ENCODE measurements at places on chromosomes 2 and 18.

DNA sequence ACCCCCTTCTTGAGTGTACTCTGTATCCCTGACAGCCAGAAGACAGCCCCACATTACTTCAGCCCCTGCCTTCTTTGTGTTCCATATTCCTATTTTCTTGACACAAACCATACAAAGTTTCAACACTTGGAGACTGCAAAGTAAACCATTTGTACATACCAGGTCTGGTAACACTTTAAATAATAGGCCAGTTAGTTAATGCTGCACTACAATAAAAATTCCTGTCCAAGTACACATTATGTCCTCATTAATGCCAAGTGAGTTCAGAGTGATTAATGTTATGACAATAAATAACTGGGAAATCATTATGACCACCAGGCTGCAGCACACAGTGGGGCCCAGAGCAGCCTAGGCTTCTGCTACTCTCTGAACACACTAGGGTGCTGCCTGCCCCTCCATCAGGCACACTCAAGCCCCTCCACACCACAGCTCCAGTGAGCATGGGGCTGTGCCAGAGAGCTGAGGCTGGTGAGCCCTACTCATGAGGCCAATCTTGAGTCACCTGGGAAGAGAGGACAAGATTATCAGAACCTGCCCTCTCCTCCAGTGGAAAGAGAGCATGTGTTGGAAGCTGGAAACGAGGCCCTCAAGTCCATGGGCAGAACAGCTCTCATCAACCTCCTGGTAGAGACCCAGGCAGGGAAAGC, 138.7 kb downstream of the TTC32 start:
- no peak for DNase-seq

- DNase-seq: no peak
Observed at GRCh38 chr18:76130845-76131244, 364.2 kb downstream of the ZNF516 start.

- DNase-seq: no peak
Observed at GRCh38 chr2:178589335-178589734, 109.1 kb downstream of the PLEKHA3 start.

- peak; percentile 22 for DNase-seq
Observed at GRCh38 chr18:62878305-62878704, 163.0 kb downstream of the PHLPP1 start.

GRCh38 chr2:36404754-36405153, 49.2 kb downstream of the CRIM1 start:
- DNase-seq: no peak

- no peak for DNase-seq
Observed at GRCh38 chr2:11719230-11719977, 27.0 kb upstream of the LPIN1 start.

DNA sequence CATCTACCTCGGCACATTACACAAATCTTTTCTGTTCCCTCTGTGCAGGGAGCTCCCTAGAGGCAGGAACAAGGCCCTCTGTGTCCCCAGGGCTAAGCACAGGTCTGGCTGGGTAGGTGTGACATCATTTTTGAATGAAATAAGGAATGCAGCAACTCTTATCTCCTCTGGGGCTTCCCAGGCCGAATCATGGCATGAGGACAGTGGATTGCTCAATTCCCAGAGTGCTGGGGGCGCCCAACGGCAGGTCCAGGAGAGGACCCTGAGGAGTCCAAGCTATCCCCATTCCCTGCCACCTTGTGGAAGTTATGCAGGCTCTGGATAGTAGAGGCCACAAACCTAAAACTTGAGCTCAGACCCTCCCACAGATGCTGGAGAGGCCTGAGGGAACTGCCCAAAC, 158.0 kb upstream of the RAB6C start:
- DNase-seq: no peak

DNA sequence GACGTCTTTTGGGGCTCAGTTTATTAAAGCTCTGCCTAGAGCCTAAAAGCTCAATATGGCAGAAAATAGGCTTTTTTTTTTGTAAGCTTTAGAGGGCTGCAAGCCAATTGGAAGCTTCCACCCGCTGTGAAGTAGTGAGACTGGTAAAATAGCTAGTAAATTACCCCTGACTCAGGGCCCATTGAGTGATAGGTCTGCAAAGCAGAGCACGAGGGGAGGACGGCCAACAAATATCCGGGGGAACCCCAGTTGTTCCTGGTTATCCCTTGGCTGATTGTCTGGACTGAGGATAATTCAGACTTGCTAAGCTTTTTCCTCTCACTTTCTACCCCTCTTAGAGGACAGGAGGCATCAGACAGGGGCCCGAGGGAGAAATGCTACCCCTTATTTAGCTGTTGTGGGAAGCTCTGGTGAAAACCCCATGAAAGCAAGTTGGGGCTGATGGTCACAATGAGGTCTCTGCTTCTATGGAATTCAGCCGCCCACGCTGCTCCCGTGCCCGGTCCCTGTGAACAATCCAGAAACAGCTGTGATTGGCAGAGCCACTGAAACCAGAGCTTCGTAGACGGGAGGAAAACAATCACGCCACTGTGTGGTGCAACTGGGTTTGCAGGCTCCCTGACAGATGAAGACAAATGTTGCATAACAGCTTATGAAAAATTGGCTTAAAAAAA, 141.9 kb upstream of the LGALSL start:
- DNase-seq: peak; percentile 92

GRCh38 chr2:20569464-20570223, 81.3 kb downstream of the HS1BP3 start:
- DNase-seq: no peak

DNA sequence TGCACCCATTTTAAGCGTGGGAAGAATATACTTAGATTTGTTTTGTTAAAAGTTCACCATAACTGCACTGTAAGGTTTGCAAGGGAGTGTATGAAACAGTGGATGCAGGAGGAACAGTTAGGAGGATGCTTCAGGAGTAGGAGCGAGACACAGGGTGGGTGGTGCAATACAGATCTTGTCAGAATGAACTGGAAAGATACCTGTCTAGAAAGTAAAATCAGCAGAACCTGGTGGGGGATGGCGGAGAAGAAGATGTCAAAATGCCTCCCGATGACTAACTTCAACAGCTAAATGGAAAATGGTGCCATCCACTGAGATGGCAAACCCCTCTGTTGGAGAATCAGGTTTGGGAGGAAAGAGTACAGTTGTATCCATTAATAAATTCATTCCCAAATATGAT, 18.2 kb downstream of the LANCL1 start:
- DNase-seq: no peak

- no peak for DNase-seq
Observed at GRCh38 chr2:239157269-239157668, 243.6 kb downstream of the HDAC4 start.

- DNase-seq: no peak
Observed at GRCh38 chr2:218694405-218695145, 16.1 kb upstream of the TTLL4 start.

DNA sequence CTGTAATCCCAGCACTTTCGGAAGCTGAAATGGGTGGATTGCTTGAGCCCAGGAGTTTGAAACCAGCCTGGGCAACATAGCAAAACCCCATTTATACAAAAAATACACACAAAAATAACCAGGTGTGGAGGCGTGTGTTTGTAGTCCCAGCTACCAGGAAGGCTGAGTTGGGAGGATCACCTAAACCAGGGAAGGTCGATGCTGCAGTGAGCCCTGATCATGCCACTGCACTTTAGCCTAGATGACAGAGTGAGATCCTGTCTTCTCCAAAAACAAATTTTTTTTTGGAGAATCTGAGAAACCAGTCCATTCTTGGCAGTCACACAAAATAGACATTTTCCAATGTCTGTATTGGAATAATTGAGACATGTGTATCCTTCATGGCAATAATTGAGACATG, 46.8 kb downstream of the RAB27B start:
- DNase-seq: no peak

- no peak for DNase-seq
Observed at GRCh38 chr2:127640082-127641072, 5.6 kb upstream of the GPR17 start.

DNA sequence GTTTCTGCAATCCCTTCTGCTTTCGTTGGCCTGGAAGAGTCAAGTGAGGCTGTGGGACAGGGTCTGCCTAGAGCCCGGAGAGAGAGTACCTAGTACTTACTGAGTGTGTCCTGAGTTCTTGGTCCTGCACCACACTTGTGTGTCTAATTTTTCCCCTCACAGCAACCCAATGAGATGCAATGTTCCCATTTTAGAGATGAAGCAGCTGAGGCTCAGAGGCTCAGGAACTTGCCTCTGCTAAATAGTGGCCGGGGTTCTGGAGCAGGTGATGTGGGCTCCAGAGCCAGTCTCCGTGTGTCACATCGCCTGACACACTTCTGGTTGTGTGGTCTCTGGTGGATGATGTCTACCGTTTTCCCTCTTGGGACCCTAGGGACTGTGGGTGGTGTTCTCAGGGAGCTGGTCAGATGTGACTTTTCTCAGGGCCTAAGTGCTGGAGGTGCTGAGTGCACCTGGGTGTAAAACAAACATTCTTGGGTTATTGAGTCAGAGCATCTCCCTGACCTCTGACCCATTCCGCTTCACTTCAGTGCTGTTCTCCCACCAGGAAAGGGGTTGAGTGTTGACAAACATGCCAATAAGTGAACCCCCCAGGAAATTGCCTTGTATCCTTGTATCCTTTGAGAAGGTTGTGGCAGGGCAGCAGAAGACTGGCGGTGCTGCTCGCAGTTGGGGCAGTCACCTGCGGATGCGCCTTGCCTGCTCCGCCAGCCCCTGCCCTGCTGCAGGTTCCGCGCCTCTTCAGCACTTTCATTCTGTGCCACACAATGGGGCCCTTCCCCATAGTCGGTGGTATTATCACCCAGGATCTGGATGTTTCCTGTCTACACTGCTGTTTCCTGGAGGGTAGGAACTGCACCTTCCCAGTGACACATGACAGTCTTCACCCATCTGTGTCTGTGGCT, 32.1 kb downstream of the HK2 start:
- no peak for DNase-seq

DNA sequence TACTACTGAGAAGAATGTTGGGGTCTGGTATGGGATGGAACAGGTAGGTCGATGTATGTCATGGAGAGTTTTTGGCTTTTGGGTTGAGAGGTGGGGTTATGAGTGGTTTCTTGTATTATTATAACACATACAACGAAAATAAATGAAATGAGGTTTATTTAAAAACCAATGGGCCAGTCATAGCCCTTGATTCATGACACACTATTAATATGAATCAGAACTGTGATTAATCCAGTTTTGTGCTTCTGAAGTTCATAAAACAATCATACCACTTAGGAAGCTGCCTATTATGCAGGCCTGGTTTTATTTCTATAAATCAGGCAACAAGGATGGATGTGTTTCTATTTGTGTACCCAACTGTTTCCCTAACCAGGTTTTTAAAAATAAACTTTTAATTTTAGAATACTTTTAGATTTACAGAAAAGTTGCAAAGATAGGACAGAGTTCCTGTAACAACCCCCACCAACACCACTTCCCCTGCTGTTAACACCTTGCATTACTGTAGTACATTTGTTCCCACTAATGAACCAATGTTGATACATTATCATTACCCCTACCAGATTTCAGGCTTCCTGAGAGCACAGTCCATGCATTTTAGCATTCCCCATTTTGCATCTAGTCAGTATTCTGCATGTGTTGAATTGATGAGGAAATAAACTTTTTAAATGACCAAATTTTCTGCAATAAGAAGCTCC, 37.5 kb upstream of the NCOA1 start:
- DNase-seq: no peak

- DNase-seq: no peak
Observed at GRCh38 chr2:24912523-24912922, 7.5 kb downstream of the ADCY3 start.

- DNase-seq: peak; percentile 75
Observed at GRCh38 chr2:36695746-36696415, 626 bp upstream of the VIT start.

DNA sequence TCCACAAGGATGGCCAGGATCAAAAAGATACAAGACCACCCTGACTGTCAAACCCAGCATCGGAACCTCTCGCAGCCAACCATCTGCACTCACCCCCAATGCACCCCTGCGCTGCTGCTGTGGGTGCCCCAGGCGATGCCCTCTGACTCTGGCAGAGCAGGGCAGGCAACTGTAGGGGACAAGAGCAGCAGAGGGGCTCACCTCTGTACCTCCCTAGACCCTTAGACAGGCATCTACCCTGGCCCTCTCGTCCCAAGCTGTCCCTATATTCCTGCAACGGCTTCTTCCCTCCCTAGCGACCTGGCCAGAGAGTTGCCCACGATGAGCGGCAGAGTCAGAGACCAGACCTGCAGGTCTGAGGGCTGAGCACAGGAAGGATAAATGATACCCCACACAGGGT, 128.2 kb downstream of the HDAC4 start:
- no peak for DNase-seq

GRCh38 chr2:71474744-71475397, 21.5 kb downstream of the DYSF start:
- DNase-seq: no peak

DNA sequence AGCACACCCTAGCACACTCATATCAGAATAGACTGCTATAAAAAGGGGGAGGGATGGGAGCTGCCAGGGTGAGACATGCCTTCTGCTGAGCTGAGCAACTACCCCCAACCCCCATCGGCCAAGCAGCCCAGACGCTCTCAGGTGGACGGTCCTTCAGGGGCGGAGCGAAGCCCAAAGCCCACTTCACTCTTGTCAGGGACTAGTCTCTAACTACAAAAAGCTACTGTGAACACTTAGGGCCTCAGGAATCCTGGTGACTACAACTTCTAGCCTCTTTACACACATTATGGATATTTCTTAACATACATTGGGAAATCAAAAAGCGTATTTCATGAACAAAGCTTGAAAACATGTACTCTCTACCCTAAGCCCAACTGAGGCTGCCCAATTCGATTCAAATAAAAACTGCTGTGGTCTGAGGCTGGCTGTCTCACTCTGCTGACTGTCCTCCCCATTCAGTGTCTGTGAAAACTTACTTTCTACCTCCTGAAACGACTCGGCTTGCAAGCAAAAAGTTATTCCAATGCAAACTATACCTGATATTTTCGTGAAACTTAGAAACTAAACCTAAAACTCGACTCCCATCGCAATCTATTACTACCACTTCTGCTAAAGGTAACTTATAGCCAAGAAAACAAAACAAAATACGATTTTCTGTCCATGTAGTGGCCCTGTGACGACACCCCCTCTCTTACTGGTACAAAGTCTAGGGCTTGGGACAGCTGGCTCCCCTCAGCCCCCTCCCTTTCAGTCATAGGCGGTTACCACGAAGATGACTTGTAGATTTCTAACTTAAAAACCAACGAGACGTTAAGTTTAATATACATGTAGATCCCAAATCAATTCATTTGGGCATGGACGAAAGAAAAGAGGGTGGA, 1.2 kb downstream of the SERTAD2 start:
- DNase-seq: peak; percentile 24
